ENCODE measurements at places on chromosomes 16 and 17.

- DNase-seq, result no peak
Observed at GRCh38 chr16:12866981-12867551, 34.3 kb upstream of the SHISA9 start.

GRCh38 chr17:7922845-7923628, 6.6 kb downstream of the KCNAB3 start:
- DNase-seq, result peak; percentile 90

GRCh38 chr16:86549893-86550190, 5.2 kb downstream of the MTHFSD start:
- no peak for DNase-seq

DNA sequence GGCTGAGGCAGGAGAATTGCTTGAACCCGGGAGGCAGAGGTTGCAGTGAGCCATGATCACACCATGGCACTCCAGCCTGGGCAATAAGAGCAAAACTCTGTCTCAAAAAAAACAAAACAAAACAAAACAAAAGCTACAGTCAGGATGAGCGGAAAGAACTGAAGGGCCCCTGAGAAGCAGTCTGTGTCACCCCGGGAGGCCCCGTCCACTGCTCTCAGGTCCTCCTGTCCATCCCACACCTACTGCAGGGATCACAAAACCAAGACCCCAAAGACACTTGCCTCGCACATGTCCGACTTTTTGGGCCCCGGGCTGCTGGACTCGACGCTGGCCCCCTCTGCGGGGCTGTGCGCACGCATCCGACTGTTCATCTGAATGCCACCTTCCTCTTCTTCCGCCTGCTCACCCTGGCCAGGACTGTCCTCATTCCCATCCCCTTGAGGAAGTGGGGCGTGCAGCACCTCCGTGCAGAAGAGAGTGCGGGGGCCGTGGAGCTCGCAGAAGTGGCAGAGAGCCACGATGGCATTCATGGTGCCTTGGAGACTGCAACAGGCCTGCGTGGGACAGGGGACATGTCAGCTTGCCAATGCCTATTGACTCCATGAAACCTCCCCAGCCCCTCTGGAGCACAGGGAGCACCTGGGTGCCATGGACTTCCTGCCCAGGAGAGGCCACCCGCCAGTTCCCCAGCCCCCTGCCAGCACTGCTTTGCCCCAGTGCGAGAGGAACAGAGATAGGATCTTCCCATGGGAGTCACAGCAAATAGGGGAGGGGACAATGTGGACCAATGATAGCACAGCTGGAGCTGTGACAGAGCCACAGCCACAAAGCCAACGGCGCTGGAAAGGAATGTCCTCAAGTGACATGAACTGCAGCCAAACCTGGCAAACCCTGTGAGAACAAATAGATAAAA, 9.1 kb downstream of the FLCN start:
- no peak for DNase-seq

GRCh38 chr17:31392002-31392855, 754 bp downstream of the RAB11FIP4 start:
- no peak for DNase-seq

DNA sequence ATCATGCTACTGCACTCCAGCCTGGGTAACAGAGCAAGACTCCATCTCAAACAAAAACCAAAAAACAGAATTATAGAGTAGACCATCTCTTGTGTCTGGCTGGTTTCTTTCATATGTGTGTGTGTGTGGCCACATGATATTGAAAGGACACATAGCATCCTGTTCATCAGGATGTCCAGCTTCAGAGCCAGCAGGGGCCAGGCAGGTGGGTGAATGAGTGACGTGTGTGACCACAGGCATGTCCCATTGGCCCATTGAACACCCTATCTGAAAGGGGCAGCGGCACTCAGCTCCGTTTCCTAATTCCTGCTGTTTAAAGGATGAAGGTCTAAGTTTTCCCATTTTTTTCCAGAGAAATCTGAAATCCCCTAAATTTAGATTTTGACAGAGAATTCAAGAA, 174.2 kb downstream of the PRKCB start:
- DNase-seq, result no peak

DNA sequence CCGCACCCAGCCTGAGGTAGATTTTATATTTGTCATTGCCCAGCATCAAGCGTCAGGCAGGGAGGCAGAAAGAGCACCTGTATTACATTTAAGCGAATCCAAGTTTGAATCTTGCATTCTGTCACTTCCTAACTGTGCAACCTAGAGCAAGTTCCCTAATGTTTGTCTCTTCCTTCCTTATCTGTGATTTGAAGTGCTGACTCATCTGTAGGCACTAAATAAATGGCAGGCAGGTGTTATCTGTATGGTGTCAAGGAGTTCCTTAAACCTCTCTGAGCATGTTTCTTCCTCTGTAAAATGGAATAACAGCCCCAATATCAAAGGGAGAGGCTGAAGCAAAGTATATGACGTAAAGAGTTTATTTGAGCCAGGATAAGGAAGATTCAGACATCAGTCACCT, 24.3 kb downstream of the GP2 start:
- no peak for DNase-seq

GRCh38 chr17:32688221-32688620, 188.7 kb downstream of the MYO1D start:
- no peak for DNase-seq

GRCh38 chr17:2980904-2981246, 82.5 kb downstream of the OR1D5 start:
- no peak for DNase-seq

DNA sequence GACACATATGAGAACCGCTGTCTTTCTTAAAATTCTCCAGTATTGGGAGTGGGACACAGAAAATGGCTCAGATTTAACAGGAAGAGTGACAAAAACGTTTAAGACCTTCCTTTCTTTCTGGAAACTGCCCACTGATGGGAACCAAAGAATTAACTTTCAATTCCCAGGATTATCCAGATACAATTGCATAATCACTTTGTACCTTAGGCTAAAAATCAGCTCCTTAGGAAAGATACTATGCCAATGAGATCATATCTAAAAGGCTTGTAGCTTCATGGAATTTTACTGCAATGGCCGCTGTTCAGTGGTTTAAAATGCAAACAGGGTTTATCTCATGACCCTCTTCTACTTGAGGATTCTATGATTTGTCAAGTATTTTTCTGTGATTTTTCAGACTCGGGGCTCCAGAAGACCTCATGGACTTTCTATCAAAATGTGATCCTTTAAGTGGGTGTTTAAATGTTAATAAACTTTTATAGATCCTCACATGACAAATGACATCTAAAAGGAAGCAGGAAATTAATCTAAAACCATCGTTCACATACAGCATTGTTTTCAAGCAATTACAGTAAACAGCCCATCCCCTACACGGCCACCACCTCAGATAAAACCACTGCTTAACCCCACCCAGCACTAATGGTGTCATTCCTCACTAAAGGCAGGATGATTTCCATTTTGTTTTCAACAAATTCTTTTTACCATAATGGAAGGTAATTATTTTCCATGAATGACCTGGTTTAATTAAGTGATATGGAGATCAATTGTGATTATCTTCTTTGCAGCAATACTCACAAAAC, 31.6 kb upstream of the ERN1 start:
- DNase-seq, result no peak
